ENCODE measurements at places on chromosomes 11 and 22.

DNA sequence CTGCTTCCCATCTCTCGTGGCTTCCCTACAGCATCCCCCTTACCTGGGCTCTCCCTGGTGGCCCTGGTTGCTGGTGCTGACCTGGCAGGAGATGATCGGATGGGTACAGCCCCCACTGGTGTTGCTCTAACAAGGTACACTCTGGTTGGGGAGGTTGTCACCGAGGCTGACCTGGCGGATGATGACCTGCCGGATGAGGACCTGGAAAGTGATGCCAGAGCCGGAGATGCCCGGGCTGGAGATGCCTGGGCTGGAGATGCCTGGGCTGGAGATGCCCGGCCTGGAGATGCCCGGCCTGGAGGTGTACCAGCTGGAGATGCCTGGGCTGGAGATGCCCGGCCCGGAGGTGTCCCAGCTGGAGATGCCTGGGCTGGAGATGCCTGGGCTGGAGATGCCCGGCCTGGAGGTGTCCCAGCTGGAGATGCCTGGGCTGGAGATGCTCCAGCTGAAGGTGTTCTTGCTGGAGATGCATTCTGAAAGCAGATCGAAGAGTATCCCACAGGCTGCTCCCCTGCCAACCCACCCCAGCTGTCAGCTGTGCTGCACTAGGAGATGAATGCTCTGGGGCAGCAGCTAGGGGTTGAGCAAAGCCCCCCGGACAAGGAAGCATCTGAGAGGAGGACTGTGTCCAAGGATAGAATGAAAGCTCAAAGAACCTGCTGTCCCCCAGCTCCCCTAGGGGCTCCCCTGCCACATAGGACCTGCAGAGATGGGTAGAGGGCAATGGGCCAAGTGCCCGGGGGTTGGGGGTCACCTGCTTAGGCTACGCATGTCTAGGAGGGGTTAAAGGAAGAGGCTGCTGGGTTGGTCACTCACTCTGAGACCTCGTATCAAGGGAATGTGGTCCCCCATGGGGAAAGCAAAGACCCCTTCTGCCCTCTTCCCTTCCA lies 10.6 kb downstream of the TMPRSS13 start:
- DNase-seq: peak; percentile 13
- H3K4me1 ChIP-seq: peaks cover 11% of the 10 kb centered on the region
- H3K27ac ChIP-seq: no peak overlapping the region
- H3K36me3 ChIP-seq: no peaks in the 10 kb centered on the region

- no peaks in the 10 kb centered on the region for H3K27me3 ChIP-seq
- H3K4me1 ChIP-seq: no peaks in the 10 kb centered on the region
- no peak overlapping the region for H3K4me3 ChIP-seq
- no peaks in the 10 kb centered on the region for H3K36me3 ChIP-seq
- H3K27ac ChIP-seq: no peak overlapping the region
- no peak for DNase-seq
Measured at GRCh38 chr22:33653532-33654063, 266.7 kb downstream of the LARGE1 start.

DNA sequence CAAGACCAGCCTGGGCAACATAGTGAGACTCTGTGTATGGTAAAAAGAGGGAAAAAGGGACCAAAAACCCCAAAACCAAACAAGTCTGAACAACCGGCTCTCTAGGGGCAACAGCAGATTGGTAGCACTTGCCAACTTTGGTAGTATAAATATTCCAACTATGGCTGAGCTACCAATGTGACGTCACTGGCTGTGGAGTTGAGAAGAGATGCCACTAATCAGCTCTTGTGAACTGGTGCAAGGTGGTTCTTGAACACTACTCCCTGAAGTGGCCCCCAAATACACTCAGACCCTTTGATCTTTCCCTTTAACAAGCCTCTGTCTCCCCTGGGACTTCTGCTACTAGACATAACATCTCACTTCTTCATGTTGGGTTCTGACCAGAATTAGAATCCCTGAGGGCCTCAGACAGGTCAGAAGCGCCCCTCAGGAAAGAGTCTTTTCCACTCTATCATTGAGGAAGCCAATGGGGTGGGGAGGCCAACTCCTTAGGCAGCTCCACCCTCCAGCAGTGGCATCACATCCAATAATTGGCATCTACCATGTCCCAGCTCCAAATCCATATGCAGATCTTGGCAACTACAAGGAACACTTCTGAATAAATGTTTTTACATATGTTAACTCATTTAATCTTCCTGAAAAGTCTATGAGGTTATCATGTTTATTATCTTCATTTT lies 49.2 kb downstream of the RPL27A start:
- no peaks in the 10 kb centered on the region for H3K27me3 ChIP-seq
- no peak for DNase-seq
- no peaks in the 10 kb centered on the region for H3K4me1 ChIP-seq
- no peaks in the 10 kb centered on the region for H3K36me3 ChIP-seq
- H3K4me3 ChIP-seq: no peak overlapping the region

DNA sequence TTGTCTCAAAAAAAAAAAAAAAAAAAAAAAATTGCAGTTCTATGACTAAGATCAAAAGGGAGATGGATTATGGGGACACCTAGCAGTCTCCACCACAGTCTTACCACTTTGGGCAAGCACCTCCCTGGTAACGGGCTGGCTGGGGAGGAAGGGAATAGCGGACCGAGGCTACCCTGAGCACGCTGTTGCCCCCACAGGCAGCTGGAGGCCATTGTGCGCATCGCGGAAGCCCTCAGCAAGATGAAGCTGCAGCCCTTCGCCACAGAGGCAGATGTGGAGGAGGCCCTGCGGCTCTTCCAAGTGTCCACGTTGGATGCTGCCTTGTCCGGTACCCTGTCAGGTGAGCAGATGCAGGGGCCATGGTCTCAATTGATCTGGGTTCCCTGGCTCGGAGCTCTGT lies 21.2 kb downstream of the MCM5 start:
- no peaks in the 10 kb centered on the region for H3K4me1 ChIP-seq
- no peak overlapping the region for H3K27ac ChIP-seq
- no peak overlapping the region for H3K4me3 ChIP-seq
- no peak for DNase-seq

DNA sequence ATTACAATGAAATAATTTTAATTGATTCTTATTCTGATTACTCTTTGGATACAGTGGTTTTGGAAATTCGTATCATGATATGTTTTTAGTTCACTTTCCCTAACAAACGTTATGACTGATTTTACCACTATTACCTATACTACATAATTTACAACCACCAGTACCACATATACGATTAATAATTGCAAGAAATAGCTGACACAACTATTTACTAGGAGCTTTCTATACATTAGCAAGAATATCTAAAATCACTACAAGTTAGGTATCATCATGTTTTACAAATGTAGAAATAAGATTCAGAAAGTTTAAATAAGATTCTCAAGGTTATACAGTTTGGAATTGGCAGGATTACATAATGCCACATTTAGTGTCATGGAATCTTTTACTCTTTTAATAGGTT lies 1401.1 kb upstream of the RAG2 start:
- H3K36me3 ChIP-seq: no peaks in the 10 kb centered on the region
- no peak for DNase-seq
- H3K4me1 ChIP-seq: no peaks in the 10 kb centered on the region
- H3K4me3 ChIP-seq: no peak overlapping the region
- no peaks in the 10 kb centered on the region for H3K27me3 ChIP-seq
- no peak overlapping the region for H3K27ac ChIP-seq

GRCh38 chr11:44016131-44016530 lies 31.6 kb upstream of the ACCSL start:
- peaks cover 4% of the 10 kb centered on the region for H3K4me1 ChIP-seq
- H3K27ac ChIP-seq: no peak overlapping the region
- no peaks in the 10 kb centered on the region for H3K36me3 ChIP-seq

DNA sequence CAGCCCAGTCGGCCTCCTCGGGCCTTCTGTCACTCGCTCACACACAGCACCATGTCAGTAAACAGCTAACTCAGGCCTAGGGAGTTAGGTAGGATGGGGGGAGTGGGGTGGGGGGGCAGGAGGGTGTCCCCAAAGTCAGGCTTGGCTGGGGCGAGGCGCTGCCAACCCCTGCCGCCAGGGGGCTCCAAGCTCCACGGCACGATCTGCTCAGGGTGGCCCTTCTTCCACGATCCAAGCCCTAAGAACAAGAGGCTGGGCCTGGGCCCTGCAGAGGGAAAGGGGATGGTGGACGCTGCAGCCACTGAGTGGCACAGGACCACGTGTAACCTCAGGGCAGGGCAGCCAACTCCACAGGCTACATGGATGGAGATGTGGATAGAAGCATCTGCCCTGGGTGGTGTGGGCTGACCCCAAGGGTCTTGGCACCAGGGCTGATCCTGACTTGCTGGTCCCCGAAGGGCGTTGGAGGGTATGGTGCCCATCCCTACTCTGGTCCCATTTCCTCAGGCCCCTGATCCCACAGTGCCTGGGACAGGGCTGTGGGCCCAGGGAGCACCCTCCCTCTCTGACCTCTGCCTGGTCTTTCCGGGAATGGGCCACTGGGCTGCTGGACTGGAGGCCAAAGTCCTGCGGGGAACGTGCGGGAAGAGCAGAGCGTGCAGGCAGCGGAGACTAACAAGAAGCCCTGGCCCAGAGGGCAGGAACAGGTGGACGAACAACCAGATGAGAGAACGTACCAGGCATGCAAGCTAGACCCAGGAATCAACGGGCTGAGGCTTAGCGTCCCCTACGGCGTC lies 29.1 kb upstream of the TXNRD2 start:
- peak; percentile 89 for DNase-seq
- no peak overlapping the region for H3K27ac ChIP-seq
- peaks cover 15% of the 10 kb centered on the region for H3K4me1 ChIP-seq
- H3K27me3 ChIP-seq: no peaks in the 10 kb centered on the region

DNA sequence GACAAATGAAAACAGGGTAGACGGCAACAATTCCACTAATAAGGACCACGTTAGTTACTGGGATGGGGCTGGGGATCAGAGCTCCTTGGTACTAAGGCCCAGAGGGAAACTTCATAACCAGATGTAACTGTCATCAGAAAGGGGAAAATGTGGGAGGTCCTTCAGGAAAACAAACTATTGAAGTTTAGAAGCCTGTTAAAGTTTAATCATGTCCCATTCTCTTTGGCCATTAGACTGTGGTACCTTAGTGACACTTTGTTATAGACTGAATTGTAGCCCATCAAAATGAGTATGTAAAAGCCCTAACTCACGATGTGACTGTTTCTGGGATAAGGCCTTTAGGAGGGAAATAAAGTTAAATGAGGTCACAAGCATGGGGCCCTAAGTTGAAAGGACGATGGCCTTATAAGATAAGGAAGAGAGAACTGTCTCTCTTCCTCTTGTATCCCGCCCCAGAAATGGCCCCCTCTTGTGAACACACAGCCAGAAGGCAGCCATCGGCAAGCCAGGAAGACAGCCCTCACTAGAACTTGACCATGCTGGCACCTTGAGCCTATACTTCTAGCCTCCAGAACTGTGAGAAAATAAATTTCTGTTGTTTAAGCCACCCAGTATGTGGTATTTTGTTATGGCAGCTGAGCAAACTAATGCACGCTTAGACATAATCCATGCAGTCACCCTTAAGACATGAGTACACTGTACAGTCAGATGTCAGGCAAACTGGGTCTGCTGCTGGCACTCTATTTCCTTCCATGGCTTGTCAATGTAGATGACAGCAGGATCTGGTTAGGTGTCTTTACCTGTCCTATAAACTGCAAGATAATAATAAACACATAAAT lies 26.9 kb upstream of the USP47 start:
- H3K4me1 ChIP-seq: no peaks in the 10 kb centered on the region
- H3K27ac ChIP-seq: no peak overlapping the region
- no peaks in the 10 kb centered on the region for H3K27me3 ChIP-seq
- no peak for DNase-seq

- no peak overlapping the region for H3K4me3 ChIP-seq
- H3K27ac ChIP-seq: no peak overlapping the region
- no peaks in the 10 kb centered on the region for H3K27me3 ChIP-seq
- no peaks in the 10 kb centered on the region for H3K4me1 ChIP-seq
Measured at GRCh38 chr22:49540084-49540912, 287.4 kb downstream of the BRD1 start.

DNA sequence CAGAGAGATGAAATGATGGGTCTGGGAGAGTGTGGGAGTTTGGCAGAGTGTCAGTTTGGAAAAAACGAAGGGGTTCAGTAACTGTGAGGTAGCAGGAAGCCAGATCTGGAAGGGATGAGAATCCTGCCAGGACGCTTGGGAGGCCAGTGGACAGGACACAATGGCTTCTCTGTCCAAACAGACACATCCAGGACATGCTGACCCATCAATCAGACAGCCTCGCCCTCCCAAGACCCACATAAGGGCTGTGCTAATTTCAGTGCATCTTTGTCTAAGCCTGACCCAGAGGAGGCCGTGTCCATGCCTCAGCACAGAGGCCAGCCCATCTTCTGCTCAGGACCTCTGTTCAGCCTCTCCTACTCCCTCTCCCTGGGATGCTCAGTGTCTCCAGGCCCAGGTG lies 576.5 kb upstream of the B3GAT1 start:
- H3K27me3 ChIP-seq: peaks cover 38% of the 10 kb centered on the region
- no peak overlapping the region for H3K27ac ChIP-seq
- H3K36me3 ChIP-seq: no peaks in the 10 kb centered on the region
- no peak for DNase-seq

DNA sequence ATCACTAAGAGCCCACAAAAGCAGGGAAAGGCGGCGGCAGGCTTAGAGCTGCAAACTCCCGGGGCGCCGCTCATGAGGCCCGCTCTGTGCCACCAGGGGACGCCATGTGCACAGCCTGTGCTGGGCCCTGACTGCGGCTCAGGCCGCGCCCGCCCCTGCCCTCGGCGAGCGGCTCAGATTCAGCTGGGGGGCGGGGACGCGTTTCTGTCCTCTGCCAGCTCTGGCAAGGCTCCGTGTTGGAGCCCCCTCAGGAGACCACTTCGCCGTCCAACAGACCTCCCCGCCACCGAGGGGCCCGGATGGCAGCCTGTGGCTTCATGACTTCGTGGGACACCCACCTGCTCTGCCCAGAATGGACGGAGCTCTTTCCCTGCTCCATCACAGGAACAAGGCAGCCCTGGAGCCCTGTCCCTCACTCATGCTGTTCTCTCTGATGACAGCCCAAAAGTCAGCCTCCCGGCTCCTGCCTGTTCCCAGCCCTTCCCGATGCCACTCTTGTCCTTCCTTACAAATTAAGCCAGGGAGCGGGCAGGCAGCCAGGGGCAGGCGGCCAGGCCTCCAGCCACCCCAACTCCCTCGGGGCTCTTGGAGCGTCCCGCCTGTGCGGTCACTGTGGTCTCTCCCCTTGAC lies 69.1 kb downstream of the NAT10 start:
- H3K4me1 ChIP-seq: peaks cover 22% of the 10 kb centered on the region
- peak; percentile 89 for DNase-seq
- no peaks in the 10 kb centered on the region for H3K36me3 ChIP-seq
- no peak overlapping the region for H3K27ac ChIP-seq

DNA sequence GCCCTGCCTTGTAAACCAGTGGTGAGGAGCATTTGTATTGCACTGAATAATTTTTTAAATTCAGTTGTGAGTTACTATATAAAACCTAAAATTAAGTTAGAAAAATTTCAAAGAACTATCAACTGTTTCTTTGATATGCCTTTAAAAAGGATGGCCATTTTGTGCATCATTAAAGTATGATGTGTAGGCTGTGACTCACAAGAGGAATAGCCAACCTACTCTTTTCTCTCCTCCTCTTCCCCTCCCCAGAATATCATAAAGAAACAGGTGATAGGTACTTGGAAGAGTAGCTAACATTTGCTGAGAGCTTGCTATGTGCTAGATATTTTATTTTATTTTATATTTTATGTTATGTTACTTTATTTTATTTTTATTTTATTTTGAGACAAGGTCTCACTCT lies 10.6 kb upstream of the PIK3C2A start:
- no peaks in the 10 kb centered on the region for H3K4me1 ChIP-seq
- H3K4me3 ChIP-seq: no peak overlapping the region
- H3K27me3 ChIP-seq: no peaks in the 10 kb centered on the region
- no peak overlapping the region for H3K27ac ChIP-seq
